ENCODE measurements at places on chromosomes 11 and 22.

- no peak for DNase-seq
These were observed 175.2 kb downstream of the SBF2 start for GRCh38 chr11:10118865-10119264.

GRCh38 chr11:64990222-64990923, 6.4 kb downstream of the BATF2 start:
- no peak for DNase-seq

DNA sequence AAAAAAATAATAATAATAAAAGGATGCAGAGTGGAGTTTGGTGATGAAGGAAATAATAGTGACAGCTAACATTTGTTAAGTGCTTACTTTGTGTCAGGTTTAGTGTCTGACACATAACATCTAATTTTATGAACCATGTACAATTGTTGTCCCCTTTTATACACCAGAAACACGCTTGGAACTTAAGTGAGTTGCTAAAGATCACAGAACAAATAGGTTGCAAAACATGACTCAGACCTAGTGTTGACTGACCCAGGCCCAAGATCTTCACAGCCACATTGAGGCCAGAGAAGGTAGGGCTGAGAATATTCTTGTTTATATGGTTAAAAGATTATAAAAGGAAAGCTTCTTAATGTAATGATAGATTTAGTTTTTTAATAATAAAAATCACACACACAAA, 25.6 kb upstream of the TMEM135 start:
- DNase-seq: no peak

DNA sequence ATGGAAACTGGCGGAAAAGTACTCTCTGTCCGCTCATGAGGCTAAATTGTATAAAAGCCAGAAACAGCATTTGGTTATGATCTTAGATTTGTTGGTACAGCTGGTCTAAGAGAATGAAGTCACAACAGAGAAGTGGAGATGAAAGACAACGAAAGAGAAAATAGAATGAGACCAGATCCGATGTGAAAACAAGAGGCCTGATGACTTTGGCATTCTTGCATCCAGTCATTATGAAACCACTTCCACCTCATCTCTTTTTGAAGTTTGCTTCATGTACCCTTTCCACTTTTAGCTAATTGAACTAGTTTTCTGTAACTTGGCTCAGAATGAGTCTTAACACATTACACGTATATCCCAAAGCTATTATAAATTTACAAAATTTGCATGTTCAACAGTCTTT, 1431.7 kb downstream of the LRRC4C start:
- DNase-seq: no peak

GRCh38 chr11:83521647-83522596, 235.8 kb upstream of the CCDC90B start:
- no peak for DNase-seq

DNA sequence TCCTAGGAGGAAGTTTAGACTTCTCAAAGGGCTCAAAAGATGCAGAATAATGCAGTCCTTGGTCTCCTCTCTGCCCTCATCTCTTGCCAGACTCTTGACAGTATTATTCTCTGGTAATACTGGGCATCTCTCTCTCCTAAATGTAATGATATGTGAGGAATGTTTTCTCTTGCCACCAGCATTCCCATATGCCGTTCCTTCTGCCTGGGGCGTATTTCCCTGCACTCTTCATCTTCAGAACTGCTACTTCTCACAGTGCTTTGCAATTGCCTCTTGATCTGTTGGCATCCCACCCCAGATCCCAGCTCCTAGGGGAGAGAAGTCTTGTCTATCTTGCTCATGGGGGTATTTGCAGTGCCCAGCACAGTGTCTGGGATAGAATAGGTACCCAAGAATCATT, 107.4 kb downstream of the RASSF10 start:
- no peak for DNase-seq
